BJ (cell line): ENCODE measurements at places on chromosomes 7 and 10.

DNA sequence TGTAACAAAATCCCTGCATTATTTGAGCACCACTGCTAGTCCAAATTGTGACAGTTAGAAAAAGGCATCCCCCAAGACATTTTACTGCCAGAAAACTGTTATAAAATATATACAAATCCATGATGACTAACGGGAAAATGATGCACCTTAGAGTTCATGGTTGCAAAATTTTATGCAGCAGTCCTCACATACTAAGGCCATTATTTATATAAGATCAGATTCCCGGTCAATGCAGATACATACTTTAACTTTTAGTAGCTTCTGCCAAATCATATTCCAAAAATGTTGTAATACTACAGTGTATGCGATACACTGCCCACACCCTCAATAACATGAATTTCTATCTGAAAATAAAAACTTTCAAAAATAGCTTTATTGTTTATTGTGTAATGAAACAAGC is 239.9 kb upstream of the ZNF32 start:
- peak; percentile 74 for DNase-seq

DNA sequence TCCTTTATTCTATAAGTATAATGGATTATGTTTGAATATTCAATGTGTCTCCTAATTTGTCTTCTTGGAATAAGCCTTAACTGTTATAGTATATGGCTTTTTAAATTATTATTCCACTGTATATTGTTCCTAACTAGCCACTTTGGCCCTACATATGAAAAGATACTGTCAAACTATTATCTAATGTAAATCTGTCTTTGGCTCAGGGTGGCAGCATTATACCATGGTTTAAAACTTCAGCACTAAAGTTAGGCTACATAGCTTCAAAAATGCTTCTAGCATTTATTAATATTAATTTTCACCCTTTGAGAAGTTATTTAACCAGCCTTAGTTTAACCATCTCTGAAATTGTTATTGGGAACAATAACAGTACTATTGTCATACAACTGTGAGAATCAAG is 543.1 kb upstream of the MBL2 start:
- no peak for DNase-seq

GRCh38 chr10:93364966-93365365 is 117.2 kb downstream of the MYOF start:
- DNase-seq = no peak

DNA sequence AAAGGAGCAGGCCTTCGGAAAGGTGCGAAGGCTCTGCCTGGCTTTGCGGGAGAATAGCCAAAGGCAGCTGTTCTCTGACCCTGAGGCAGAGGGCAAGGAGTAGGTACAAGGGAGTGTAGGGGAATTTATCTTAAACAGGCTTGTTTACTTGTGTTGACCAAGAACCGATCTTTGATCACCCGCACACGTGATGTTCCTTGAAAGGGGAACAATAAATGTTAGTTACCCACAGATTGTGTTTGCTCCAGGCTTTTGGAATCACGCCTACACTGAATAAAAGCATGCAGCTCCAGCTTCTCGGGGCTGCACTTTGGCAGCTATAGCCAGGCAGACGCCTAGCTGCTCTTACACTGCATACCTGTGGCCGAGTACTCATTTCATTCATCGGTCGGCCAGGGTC is 420.8 kb downstream of the PHF14 start:
- no peak for DNase-seq

DNA sequence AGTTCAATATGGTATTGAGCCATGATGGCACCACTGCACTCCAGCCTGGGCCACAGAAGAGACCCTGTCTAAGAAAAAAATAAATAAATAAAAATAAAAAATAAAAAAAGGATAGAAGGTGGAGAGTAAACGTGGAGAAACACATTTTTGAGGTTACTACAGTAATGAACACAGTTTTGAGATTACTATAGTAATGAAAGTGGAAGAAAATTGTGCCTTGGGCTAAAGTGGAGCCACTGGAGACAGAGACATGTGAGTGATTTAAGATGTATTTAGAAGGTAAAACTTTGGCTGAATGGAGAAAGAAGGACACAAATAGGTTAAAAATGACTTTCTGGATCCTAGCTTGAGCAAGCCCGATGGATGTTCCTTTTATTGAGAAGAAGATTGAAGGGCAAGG is 76.8 kb downstream of the HGF start:
- no peak for DNase-seq
